Fibroblast of upper back skin (primary cell): ENCODE measurements at places on chromosomes 7 and 10.

DNA sequence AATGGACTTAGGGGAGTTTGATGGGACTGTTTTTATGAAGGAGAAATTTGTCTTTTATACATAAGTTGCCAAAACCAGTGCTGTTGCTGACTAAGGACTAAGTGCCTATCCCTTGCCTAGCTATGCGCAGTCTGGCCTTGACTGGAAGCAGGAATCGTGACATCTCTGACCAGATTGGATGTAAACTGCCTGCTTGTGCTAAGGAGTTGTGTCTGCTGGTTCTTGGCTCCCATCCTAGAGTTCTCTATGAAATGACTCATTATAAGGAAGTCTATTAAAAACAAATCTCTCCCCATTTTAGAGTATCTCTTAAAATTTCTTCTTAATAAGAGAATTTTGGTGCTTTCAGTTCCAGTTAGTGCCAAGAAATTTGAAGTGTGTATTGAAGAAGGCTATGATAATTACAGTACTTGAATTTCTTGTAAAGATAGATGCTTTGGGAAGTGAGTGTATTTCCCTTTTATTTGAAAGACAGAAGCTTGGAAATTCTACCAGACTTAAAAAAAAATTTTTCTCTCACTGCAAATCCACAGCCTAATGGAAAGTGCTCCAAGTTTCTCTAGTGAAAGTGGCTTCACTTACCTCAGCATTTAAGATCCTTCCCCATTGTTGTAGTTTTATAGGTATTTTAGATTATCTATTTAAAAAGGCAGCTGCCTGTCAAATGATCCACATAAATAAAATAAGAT lies 77.6 kb downstream of the BICC1 start:
- peak; percentile 98 for DNase-seq

DNA sequence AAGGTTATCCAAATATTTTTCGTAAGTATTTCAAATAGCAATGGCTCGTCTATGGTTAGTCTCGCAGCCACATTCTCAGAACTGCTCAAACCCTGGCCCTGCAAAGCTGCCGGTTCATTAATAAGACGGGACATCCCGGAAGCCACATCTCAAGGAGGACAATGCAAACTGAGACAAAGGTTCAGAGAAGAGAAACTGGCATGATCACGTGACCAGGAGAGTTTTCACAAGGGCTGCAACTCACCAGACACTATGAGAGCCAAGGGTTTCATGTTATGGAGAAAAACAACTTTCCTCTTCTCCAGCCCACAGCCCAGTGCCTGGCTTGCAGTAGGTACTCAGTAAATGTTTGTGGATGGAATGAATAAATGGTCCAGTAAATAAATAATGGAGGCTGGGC lies 5.0 kb upstream of the HSPA12A start:
- DNase-seq, result no peak

DNA sequence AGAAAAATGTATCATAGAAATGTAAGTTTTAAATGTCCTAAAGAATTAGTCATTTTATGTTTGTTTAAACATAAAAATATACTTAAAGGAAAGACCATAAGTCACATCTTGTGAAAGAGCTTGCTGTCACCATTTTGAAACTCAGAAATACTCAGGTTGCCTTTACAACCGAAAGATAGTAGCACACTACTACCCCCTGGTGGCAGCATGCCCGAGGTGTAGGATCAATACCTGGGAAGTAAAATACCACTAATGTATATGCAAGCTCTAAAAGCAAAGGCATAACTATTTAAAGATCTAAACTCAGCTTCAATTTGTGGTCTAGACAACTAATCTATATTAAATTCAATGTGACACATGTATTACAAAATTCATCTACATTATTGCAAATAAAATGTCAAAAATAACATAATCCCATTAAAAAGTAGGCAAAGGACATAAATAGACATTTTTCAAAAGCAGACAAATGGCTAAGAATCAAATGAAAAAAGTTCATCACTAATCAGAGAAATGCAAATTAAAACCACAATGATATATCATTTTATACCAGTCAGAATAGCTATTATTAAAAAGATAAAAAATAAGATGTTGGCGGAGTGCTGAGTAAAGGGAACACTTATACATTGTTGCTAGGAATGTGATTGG lies 47.7 kb upstream of the FGL2 start:
- peak; percentile 74 for DNase-seq

- DNase-seq, result no peak
Observed at GRCh38 chr10:89362929-89363328, 14.9 kb upstream of the IFIT1B start.

- no peak for DNase-seq
Observed at GRCh38 chr7:87552351-87552900, 48.3 kb downstream of the ABCB1 start.

GRCh38 chr10:123634221-123634620 lies 31.9 kb upstream of the GPR26 start:
- DNase-seq, result no peak

DNA sequence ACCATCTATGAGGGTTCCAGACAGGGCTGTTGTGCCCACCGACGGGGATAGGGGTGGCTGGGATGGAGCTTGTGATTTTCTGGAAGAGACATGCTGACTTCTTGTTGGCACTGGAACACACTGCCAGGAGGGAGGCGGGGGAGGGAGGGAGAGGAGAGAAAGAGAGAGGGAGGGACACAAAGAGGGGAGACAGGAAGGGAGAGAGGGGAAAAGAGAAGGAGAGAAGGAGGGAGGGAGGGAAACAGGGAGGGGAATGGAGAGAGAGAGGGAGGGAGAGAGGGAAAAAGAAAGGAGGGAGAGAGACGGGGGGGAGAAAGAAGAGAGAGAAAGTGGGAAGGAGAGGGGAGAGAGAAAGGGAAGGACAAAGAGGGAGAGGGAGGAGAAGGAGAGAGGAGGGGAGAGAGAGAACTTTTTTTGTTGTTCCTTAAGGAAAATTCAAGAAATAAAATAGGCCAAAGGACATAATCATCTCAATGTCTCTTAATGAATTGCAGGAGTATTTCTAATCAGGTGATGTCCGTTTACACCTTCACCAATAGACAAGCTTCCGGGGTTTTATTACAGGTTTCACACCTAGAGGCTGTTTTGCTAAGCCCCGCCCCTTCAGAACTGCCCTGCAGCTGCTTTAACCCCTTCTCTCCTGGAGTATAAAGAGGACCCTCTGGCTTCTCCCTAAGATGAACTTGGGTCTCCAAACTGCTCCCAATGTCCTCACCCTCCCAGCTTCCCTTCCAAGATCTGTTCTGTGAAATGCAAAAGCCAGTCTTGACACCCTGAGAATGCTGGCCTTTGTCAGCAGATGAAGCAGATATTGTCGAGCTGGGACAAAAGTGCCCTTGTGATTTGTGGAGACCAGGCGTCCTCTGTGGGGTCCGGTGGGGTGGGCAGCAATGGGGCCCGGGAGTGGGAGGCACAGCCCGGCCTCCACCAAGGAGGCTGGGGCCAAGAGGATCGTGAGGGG lies 82.0 kb upstream of the GTF2IRD1 start:
- DNase-seq, result no peak

- no peak for DNase-seq
Observed at GRCh38 chr7:106979551-106980357, 64.8 kb upstream of the PRKAR2B start.
